ENCODE measurements at places on chromosomes 16 and 17.

DNA sequence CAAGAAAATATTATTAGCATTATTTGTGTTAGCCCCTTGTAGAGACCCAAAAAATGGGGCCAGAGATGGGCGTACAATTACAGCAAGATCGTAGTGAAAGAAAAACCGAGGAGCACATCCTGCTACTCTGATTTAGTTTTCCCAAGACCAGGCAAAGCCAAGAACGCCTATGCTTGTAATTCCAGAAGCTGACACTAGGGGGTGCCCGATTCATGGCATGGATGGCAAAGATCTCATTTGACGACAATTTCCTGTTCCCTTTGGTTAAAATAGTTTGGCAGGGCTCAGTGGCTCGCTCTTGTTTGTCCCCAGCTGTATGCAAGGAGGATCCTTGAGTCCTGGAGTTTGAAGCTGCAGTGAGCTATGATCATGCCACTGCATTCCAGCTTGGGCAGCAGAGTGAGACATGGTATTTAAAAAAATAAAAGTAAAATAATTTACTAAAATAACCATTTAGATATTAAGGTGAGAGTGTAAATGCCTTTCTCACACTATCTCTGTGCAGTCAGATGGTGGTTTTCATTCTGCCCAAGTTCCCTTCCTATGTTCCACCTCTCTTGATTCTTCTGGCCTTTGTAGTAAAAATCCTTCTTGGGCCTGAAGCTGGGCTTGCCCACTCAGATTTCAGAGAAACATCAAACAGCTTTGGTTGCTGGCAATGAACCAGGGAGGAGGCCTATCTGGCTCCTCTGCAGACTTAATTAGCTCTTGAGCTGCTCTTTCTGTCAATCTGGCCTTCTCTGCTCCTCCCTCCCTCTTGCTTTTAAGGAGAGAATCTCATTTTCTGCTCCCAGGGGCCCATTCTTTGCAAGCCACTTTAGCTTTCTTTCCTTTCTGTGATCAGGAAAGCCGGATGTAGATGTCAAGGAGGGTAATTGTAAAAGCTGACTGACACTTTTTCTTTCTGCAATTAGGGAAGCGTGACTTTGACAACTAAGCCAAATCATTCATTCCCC is 31.2 kb downstream of the TMEM238L start:
- DNase-seq, result peak; percentile 98

- DNase-seq, result no peak
These were observed 19.6 kb downstream of the MAP2K3 start for GRCh38 chr17:21304091-21304490.

DNA sequence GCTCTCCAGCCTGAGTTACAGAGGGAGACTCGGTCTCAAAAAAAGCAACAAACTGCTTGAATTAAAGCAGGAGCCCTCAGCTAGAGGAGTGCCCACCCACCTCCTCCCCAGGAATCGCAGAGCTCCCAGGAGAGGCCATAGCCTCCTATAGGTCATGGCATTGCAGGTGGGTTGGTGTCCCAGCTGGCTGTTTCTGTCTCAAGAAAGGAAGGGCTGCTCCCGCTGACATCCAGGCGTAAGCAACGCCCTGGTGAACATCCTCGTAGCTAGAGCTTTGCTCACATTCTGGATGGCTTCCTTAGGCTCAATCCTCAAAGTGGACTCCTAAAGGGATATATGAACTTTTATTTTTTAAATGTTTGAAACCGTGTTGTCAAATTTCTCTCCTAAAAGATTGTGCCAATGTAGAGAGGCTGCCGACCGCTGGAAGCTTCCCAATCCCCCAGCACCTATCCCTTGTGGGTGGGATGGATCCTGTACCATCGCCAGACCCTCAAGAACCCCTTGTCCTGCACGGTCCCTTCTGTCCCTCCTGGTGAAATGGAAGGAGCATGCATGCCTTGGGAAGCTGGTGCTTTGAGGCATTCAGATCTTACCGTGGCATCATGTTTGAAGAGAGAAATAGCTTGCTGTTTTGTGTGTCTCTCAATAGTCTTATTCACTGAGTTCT is 5.9 kb downstream of the NLRC5 start:
- no peak for DNase-seq

GRCh38 chr16:8999800-9000199 is 36.1 kb upstream of the USP7 start:
- no peak for DNase-seq

- no peak for DNase-seq
These were observed 114.3 kb downstream of the MGAT5B start for GRCh38 chr17:76982408-76983074.

GRCh38 chr16:87350681-87351319 is 32.8 kb downstream of the FBXO31 start:
- DNase-seq, result no peak

DNA sequence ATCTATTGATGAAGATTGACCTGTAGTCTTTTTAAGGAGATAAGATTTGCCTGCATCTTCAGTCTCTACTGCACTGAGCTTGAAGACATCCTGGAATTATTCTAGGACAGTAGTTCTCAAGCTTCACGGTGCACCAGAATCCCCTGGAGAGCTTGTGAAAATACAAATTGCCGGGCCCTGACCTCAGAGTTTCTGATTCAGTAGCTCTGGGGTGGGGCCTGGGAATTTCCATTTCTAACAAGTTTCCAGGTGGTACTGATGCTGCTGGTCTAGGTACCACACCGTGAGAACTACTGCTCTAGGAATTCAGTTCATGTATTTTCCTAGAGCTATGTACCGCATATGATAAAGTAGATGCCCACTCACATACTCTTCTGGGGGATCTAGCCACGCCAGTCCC is 246.1 kb downstream of the HS3ST3B1 start:
- DNase-seq, result peak; percentile 28

DNA sequence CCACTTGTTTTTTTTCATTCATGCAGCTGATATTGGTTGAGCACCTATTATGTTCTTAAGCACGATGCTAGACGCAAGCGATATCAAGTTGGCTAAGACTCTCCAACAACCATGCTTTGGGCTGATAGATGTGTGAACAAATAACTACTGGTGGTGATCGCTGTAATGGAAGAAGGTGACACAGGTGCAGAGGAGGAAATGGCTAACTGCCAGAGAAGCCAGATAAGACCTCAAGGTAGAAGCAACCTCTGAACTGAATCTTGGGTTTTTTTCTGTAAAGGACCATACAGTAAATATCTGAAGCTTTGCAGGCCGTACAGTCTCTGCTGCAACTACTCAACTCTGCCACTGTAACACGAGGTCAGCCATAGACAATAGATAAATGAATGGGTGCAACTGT is 97.9 kb downstream of the C17orf67 start:
- no peak for DNase-seq

- no peak for DNase-seq
These were observed 69.8 kb downstream of the TMEM100 start for GRCh38 chr17:55652825-55653224.

DNA sequence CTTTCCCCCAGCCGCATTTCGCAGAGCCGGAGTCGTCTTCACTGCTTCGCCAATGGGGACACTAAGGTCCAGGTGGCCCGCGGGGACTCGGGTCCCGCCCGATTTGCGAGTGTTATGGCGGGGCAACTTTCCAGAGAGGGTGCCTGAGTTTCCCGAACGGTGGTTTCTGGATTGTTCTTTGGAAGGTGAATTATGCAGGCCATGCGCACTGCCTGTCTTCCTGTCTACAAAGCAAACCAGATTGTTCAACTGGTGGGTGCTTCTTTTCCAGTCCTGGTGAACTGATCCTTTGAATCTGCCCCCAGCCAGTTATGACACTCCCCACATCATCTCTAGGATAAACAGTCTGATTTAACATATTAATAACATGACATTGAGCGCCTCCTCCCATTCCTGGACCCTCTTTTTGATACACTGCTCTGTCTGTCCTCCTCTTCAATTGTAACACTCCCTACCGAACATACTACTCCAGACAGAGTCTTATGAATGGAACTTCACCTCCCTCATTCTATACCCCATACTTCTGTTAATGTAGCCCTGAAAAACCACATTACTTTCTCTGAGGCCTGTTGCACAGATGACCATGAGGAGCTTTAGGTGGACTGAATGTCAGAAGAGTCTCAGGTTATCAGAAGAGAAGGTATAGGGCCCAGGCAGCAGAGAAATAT is 159.0 kb downstream of the RAB11FIP4 start:
- no peak for DNase-seq

DNA sequence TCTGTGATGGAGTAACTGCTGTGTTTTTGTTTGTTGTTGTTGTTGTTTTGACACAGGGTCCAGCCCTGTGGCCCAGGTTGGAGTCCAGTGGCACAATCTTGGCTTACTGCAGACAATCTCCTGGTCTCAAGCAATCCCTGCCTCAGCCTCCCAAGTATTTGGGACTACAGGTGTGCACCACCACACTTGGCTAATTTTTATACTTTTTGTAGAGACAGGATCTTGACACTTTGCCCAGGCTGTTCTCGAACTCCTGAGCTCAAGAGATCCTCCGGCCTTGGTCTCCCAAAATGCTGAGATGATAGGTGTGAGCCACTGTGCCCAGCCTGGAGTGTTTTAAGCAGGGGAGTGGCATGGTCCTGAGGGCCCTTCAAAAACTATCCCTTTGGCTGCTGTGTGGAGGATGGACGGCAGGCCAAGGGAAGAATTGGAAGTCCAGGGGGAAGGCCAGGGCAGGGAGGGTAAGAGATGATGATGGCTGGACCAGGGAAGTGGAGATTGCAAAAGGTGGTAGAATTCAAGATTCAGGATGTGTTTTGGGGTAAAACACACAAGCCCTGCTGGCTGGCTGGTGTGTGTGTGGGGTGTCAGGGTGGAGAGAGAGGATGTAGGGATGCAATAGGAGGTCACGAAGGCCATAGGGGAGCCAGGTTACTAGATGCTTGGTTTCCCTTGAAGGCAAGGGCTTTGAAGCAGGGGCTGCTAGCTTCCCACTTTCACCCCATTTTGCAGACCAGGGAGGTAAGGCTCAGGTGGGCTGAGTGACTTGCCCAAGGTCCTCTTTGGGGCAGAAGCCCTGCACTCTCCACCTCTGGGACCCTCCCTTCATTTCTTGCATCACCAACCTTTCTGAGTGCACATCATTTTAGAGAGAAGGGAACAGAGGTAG is 18.8 kb upstream of the PLLP start:
- DNase-seq, result no peak

- DNase-seq, result no peak
These were observed 10.9 kb upstream of the GINS2 start for GRCh38 chr16:85699628-85700027.

DNA sequence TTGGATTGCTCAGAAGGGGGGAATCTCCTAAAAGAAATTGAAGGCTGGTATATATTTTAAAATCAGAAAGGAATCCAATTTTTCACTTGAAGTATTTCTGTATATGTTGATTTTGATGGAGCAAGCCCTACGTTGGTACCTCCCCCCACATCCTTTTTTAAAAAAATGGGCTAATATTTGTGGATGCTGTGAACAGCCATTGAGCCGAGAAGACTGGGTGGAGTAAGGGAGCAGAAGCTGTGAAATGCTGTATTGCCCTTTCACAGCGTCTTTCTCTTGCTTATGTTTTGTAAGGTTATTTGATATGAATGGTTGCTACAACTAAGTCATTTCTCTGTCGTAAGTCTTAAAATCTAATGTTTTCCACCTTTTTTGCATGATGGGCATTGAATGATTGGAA is 2.3 kb downstream of the PAFAH1B1 start:
- DNase-seq, result peak; percentile 36

- peak; percentile 51 for DNase-seq
These were observed 1.6 kb downstream of the ITGA3 start for GRCh38 chr17:50057521-50057991.

- no peak for DNase-seq
These were observed 13.5 kb upstream of the LYRM9 start for GRCh38 chr17:27906623-27907022.

- no peak for DNase-seq
These were observed 293.6 kb upstream of the CDH11 start for GRCh38 chr16:65415460-65415859.

DNA sequence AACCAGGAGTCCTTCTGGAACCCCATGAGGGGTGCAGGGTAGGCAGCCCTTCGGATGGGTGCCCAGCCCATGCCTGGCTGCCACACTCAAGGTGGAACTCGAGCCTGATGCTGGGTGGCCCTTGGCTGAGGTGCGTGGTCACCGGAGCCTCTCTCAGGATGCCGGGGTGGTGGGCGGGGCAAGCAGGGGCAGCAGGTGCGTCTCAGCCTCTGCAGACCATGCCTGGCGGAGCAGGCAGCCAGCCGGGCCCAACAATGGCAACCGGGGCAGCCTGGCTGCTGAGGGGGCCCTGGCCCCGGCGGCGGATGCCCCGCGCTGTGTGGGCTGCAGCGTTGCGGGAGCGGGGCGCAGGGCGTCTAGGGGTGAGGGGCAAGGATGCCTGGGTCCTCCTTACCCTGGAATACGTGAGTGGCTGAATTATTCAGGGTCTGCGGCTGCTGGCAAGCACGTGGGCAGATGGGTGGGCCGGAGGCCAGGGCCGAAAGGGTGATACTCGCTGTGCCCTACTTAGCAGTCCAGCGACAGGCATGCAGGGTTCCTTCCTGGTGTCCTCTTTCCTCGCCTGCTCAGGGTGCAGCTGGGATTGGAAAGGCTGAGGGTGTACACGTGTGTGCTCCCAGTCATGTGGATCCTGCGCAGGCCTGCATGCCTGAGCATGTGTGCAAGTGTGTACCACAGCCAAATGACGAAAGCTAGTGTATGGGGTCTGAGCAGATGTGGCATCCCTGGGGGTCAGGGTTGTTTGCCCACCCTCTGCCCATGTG is 14.6 kb downstream of the MYO15A start:
- DNase-seq, result no peak

DNA sequence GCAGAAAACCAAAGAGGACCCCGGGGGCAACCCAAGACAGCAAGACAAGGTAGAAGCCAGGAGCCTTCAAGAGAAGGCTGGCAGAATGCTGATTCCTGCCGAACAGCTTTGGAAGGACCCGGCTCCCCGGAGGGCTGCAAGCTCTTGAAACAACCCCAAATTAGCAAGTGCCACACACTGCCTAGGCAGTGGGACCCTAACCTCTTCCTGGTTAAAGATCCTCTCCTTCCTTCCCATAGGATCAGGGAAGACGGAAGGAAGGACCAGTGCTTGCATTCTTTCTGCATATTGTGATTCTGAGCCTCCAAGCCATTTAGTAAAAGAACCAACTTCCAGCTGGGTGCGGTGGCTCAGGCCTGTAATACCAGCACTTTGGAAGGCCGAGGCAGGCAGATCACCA is 122.0 kb upstream of the AXIN2 start:
- no peak for DNase-seq
